ENCODE measurements at places on chromosomes 13 and 19. TPM values are rescaled to one million over a fixed set of nuclear protein-coding genes. Genes with fewer than 3 reads are reported as not detected.

The PTH2 gene
- not detected for total RNA-seq

The CABP5 gene
- total RNA-seq: not detected

The IGFL2 gene
- 0.52 TPM for total RNA-seq

The C19orf85 gene
- not detected for total RNA-seq

The SIGLEC9 gene
- total RNA-seq: not detected

The ZFP82 gene
- 2.2 TPM for total RNA-seq

The ZNF66 gene
- total RNA-seq: not detected

The GPC5 gene
- 0.09 TPM for total RNA-seq

The CDX2 gene
- total RNA-seq: 1.2 TPM

The ADGRE1 gene
- total RNA-seq: 3.8 TPM

All from A549 treated with GW870086 at 1 μM for 4 hours (cell line).